ENCODE measurements at places on chromosomes 16 and 17.

DNA sequence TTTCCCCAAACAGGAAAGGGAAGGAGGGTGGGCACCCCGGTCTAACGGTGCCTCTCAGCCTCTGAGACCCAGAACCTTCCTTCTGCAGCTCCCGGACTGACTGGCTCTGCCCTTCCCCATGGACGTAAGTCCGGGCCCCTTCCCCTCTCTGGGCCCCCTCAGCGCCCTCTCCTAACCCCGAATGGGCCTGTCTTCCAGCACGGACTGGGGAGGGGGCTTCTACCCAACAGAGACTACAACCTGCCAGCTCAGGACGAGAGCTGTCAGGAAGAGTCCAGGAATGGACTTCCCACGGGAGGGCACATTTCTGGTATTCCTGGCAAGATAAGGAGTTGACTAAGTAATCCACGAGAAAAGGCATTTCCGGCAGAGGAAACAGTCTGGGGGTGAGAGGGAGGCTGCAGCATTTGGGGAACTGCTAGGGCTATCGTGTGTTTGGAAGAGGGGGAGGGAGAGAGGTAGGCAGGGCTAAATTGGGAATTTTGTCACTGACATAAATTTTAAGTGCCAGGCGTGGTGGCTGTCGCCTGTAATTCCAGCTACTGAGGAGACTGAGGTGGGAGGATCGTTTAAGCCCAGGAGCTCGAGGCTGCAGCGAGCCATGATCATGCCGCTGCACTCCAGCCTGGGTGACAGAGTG, 12.1 kb upstream of the ALDOA start:
- no peak for DNase-seq

DNA sequence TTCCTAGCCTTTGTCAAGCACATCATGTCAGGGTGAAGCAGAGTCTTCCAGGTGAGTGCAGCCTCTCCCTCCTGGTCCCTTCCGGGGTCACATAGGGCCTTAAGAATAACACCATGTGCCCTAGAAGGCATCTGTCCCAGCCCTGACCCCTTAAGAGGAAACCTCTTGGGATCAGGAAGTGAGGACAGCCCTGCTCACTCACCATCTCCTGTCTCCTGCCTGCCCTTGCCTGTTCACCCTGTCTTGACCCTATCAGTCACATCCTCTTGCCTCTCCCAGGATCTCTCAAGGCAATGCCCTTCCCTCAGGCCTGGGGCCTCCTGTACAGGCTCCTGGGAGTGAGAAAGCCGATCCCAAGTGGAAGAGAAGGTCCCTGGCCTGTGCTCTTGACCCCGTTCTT, 13.9 kb downstream of the MYL4 start:
- no peak for DNase-seq

- DNase-seq: no peak
These were observed 39.9 kb upstream of the LONP2 start for GRCh38 chr16:48203974-48204824.

GRCh38 chr17:57874434-57875289, 24.8 kb upstream of the MRPS23 start:
- DNase-seq: no peak

DNA sequence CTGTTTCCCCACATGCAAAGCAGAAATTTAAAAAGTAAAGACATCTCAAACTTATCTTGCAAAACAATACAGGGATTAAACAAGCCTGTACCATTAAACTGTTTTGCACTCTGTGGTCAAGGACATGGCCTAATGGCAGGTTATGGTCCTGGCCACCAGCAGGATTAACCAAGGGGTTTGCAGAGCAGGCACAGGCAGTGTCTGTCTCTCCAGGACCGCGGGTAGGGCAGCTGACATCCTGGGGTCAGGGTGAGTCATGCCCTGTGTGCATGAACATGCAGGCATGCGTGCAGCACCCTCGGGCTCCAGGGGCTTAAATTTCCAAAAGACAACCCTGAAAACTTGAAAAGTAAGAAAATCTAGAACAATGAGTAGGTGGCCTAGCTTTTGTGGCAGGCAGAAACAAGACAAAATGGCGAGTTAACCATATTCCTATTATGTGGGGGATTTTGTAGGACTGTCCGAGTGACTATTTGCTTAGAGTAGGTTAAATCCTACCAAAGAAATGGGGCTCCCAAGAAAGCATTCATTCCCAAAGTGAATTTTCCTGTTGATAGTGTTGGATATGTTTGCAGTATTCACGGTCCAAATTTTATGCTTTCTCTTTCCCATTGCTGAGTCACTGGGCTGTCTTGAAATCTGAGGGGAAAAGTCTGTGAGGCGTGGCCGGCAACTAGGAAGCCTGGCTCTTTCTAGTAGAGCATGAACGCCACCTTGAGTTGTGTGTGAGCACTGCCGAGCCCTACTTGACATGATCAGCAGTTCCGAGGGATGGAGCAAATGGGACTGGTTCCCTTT, 158.4 kb upstream of the FAM20A start:
- DNase-seq: peak; percentile 68

DNA sequence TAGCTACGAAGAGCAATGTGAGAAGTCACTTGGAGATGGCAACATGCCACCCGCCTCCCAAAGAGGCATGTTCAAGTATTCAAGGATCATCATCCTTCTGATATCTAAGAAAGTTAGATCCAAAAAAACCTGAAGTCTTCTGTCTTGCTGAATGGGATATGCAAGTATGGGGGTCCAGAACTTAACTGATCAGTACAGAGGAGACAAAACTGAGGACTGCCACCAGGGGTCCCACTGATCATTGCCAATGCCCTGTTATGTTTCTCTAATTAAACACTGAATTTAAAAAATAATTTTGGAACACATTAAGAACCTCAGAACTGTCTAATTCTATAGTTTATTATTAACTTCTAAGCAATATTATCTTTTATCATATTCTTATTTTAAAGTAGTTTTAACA, 99.7 kb downstream of the CDH8 start:
- DNase-seq: no peak

GRCh38 chr16:73339821-73340220, 291.9 kb upstream of the ZFHX3 start:
- no peak for DNase-seq

DNA sequence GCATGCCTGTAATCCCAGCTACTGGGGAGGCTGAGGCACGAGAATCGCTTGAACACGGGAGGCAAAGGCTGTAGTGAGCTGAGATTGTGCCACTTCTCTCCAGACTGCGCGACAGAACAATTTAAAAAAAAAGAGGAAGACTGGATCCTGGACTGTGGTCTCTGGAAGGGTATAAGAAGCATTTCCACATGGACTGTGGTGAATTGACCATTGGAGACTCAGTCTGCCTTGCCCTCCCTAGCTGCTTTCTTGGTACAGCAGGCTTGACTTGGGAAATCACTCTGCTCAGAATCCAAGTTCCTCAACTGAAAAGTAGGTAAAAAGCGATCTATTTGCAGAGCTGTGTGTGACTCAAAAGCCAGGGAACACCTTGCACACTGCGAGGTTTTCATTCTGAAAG, 1.0 kb upstream of the MGRN1 start:
- no peak for DNase-seq
